ENCODE measurements at places on chromosomes 16 and 17.

DNA sequence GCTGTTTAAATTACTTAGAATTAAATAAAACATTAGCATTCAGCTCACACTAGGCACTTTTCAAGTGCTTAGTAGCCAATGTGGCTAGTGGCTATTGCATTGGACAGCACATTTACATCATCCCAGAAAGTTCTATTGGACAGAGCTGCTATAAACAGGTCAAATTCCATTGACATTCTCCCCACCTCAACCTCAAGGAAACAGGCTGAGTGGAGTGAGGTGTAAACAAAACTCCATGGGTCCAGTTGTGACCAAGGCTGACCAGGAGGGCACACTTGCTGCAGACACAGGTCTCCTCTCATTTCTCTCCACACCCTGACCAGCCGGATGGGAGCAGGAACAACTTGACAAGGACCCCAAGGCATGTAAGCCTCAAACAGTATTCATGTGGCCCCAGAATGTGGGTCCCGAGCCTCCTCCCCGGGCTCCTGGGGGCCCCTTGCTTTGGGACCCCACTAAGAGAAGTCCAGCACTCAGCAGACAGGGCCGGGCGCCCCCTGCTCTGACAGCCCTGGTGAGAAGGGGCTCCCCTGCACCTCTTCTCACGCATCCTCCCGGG, 488 bp downstream of the C17orf113 start:
- DNase-seq, result no peak

DNA sequence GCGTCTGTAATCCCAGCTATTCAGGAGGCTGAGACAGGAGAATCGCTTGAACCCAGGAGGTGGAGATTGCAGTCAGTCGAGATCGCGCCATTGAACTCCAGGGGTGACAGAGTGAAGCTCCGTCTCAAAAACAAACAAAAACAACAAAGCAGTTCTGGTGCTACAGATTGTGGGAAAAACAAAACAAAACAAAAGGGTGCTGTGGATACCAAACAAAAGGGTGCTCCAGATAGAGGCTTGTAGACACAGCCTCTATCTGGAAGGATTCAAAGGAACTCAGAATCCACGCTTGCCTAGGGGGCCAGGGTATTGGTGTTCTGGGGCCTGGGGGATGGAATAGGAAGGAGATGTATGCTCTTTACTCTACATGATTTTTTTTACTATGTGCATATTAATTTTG, 2.5 kb downstream of the MYLK3 start:
- no peak for DNase-seq

DNA sequence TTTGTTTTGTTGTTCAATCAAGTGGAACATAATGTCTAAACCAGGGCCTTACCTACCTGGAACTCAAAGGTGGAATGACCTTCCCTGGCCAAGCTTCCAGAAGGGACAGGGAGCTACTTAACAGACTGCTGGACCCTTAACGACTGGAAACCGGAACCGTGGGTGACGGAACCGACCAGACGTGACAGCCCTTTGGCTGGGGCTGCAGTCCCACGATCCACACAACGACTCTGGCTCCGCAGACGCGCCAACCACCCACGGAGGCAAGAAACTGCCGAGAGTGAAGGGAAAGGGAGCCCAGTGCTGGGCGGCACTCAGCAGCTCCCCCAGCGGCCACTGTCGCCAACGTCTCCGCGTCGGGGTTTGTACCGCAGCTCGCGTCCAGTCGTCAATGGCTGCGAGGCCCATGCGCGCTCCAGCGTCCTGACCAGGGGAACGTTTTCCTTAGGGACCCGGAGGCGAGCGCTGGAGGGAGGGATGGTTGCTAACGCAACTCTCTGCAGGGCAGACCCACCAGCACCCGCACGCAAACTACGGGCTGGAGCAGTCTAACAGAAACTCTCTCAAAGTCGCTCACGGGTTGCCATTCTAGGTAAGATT, 5.5 kb upstream of the KIF22 start:
- peak; percentile 74 for DNase-seq

DNA sequence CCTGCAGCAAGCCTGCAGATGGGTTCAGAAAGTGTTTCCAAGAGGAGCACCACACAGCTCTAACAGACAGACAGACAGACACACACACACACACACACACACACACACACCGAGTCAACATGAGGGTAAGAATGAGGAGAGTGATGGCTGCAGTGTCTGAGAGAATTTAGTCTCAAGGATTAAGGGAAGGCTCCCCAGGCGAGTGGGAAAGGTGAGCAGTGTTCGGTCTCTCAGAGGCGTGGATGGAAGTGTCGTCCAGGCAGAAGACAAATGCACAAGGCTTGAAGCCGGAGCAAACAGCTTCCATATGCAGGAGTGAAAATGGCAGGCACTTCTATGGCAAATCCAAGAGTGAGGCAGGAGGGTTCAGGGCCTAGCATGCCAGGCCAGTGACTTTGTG, 770.1 kb downstream of the KCNJ18 start:
- DNase-seq, result no peak

GRCh38 chr17:41800601-41801373, 11.0 kb downstream of the P3H4 start:
- peak; percentile 58 for DNase-seq

DNA sequence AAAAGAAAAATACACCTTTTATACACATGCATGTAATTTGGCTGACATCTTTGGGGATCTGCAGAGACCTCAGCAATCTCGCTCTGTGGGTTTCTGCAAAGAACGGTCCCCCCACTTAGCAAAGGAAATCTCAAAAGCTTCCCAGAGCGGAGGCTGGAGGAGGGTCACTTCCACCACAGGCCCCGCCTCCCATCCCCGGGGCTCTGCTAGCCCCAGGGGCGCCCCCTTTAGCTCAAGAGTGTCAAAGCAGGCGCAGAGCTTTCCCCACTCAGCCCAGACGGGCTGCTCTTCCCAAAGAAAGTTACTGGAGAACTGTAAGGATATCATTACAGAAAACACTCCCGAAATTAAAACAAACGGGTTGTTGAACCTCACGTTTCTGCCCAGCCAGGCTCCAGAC, 11.4 kb downstream of the SLC13A5 start:
- DNase-seq, result peak; percentile 12

DNA sequence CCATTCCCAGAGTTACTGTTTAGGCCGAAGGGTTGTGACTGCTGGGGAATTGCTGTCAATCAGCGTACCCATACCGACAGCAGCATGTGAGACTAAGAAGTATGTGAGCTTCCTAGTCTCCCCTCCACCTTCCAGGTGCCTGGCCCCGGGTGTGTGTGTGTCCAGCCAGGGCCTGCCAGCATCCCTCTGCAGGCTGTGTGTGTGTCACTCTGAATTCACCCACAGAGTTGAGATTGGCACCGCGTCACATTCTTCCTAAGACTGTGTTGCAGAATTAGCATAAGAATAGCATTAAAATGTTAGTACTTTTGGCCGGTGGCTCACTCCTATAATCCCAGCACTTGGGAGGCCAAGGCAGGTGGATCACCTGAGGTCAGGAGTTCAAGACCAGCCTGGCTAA, 31.8 kb downstream of the PRMT7 start:
- no peak for DNase-seq

DNA sequence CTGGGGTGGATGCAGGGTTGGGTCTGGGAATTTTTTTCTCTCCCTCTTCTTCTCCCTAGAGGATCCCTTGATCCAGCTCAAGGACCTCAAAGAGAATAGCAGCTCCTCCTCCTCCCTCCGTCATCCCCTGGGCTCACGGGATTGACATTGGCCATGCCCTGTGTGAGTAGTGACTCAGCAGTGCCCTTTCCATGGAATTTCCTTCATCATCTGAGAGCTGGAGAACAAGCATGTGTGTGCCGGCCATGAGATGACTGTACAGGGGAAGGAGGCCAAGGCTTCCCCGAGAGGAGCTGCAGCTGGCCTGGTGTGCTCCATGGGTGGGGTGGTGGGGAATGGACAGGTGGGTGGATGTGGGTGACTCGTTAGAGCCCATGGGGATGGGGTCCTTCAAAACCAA, 8.9 kb upstream of the WSCD1 start:
- peak; percentile 58 for DNase-seq

DNA sequence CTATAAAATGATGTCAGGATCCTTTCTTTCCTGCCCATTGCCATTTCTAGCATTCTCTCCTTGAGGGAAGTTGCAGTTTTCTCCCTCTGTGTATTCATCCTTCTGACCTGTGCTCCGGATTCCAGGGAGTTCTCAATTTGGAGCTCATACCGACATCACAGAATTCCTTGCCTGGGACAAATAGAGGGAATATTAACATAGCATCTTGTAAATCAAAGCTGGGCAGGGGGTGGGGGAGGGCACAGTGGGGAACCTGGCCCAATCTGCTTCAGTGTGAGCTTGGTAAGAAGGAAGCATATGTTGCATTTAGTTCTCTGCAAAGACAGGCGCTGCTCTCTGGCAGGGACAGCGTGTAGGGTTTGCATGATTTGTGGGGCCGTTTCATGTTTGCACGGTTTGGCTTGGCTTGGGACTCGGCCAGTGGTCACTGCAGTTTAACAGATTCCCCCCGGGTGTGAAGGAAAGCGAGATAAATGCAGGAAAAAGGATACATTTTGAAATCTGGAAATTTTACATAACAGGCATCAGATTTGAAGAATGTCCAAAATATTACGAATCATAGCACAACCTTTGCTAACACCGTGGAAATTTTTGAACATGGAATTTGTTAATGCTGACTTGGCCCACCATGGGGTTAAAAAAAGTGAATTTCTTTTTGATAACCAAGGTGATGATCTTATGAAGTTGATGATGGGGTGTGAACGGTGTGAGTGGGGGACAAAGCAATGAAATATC, 178.0 kb downstream of the WWOX start:
- DNase-seq, result no peak

Measured in cardiac fibroblast (primary cell).